ENCODE measurements at places on chromosomes 16 and 17.
A peak's percentile ranks its signal among the peaks of the same experiment; 100 is the strongest.

DNA sequence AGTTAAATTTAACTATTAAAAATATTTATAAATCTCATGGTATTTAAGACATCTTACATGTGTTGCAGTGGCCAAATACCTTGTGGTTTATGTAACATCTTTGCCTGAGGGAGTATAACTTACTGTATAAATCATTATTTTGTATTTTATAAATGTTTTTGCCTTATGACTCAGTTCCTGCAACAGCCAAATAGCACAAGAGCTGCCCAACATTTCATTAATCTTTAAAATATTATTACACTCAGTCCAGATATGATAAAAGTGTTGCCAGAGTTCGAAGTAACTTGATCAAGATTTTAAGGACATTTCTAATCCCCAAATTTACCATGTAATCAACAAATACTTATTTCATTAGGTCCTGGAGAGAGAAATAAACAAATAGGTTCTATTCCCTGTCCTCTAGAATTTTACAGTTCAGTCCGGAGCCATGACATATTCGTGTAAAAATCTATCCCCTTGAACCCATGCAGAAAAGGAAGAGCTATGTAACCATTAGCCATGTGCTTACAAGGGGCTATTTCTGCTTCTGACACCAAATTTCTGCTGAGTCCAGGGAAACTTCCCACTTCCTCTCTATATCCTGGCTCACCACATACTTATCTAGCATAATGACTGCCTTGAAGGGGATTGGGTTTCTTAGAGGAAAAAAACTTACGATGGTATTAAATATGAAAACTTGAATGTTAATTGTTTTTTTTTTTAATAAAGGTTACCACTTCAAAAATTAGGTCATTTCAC, 44.0 kb downstream of the IRX6 start:
- no peak for DNase-seq

- no peak for DNase-seq
These were observed 6.6 kb downstream of the IGF2BP1 start for GRCh38 chr17:49003557-49004511.

- peak; percentile 79 for DNase-seq
These were observed 10.9 kb downstream of the RARA start for GRCh38 chr17:40319651-40320540.

DNA sequence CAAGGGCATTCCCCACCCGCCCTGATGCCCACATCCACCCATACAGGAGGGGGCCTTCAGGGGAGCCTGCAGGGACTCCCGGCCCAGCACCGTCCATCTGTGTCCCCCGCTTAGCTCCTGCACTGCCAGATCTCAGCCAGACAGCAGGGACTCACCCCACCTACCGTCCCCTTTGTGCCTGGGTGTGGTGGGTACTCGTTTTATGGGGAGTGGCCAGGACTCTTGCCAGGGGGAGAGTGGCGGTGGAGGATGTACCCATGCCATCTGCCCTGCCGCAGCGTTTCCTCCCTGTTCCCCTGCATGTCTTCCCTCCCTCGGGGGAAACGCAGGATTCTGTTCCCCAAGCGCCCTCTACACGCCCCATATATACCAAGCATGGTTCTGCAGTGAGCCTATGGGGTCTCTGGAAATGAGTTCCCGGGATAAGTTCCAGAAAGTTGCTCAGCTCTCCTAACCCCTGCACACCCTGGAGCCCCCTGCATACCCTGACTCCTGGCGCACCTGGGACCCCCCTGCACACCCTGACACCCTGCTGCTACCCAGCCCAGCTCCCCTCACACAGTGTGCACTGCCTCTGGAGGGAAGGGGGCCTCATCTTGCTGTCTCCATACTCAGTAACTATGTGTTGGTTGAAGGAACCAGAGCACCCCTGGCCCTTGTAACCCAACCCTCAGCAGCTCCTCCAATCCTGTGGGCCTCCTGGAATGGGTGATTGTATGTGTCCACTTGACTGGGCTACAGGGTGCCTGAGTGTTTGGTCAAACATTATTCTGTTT, 4.2 kb upstream of the MAFG start:
- no peak for DNase-seq

DNA sequence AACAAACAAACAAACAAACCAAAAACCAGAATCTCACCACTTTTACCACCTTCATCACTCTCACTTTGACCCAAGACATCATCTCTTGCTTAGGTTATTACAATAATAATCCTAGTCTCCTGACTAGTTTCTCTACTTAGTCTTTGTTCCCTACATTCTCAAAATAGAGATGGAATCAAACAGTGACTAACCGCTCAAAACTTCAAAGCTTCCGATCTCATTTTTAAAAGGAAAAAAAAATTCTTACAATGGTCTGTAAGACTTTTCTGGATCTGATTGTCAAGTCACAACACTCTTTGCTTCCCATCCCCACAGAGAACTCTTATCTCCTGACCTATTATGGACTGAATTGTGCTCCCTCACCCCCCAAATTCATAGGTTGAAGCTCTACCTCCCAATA, 60.9 kb downstream of the SPAG9 start:
- DNase-seq = no peak

DNA sequence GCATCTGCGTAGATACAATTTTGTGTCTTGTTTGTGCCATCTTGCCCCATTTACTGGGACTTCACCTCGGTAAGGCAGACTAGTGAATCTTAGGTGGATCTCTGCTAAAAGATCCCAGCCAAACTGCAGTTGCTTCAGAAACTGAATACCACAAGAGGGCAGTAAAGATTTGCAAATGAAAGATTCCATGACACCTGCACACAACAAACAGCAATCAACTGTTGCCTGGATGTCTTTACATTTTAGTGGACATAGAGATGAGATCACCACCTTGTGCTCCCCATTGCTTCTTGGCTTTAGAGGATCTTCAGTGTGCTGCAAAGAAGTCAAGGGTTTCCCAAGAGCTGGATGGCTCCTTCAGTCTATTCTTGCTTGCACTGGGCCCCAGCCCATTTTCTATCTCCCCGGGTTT, 119.2 kb upstream of the CACNG5 start:
- DNase-seq = no peak

GRCh38 chr16:77564791-77565390, 130.1 kb upstream of the ADAMTS18 start:
- DNase-seq = no peak

DNA sequence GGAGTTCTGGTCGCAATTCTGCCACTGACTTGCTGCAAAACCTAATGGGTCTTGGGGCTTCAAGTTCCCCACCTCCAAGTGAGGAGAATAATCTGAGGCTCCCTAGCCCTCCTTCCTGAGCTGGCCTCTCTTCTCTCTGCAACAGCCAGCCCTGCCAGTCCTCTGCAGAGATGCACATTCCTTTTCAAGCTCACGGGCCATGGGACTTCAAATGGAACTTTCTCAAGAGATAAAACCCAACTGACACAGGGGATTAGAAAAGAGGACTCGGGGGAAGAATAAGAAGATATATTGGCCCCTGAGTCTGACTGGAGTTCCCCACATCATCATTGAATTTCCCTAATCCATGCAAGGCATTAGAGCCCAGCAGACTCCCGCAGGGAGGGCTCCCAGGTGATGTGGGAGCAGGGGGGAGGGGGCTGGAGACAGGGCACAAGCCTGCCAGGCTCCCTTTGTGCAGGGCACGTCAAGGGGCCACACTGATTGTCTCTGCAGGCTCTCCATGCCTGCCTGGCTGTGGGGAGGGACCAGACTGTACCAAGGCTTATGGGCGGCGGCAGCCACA, 131.0 kb downstream of the CCDC144A start:
- no peak for DNase-seq

- DNase-seq = no peak
These were observed 435.3 kb downstream of the HAPSTR1 start for GRCh38 chr16:9526791-9527190.

- no peak for DNase-seq
These were observed 8.8 kb downstream of the PDK2 start for GRCh38 chr17:50103941-50104340.

- no peak for DNase-seq
These were observed 29.0 kb downstream of the MARCHF10 start for GRCh38 chr17:62778990-62779681.

DNA sequence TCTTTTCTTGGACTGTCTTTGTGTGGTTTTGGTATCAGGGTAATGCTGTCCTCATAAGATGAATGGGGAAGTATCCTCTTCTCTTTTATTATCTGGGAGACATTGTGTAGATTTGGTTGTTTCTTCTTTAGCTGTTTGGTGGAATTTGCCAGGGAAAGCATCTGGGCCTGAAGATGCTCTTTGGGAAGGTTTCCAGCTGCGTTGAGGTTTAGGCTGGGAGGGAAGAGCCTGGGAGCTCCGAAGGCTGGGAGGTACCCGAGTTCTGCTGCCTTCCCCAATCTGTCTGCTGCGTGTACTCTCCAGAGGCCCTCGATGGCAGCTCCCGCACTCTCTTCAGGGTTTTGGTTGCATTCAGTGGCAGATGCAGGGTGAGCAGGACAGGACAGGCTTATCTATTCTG, 25.6 kb upstream of the CRISPLD2 start:
- DNase-seq = no peak

- DNase-seq = peak; percentile 2
These were observed 72.1 kb downstream of the AMFR start for GRCh38 chr16:56353054-56353921.

DNA sequence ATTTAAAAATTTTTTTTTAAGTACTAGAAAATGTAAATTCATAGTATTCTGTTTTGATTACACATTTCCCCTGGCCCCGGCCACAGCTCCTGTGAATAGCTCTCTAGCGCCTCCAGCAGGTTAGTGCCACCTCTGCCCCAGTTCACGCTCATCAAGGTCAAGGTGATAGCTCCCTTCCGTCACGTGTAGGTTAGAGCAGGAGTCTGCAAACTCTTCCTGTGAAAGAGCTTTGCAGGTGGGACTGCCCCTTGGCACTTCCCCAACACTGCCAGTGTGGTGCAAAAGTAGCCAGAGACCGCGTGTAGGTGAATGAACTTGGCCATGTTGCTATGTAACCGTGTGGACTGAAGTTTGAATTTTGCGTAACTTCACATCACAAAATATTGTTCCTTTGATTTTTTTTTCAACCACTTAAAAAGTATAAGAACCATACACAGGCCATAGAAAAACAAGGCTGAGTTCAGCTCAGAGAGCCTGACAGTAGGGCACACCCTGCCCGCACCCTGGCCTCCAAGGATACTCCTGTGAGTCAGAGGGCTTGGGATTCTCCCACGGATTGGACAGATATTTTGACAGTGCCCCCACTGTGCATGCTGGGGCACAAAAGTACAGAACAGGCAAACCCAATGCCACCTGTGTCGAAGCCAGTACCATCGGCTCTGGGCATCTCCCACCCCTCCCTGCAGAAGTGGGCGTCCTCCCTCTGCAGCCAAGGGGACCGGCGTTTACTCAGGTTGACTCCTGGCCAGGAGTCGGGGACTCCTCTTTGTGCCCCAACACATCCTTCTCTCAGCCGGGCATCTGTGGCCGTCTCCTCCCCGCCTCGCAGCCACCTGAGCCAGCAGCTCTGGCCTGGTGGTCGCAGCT, 92.0 kb upstream of the CHMP6 start:
- DNase-seq = peak; percentile 73

- no peak for DNase-seq
These were observed 5.3 kb upstream of the GFAP start for GRCh38 chr17:44920565-44920940.

GRCh38 chr16:71767060-71767900, 41.4 kb downstream of the AP1G1 start:
- no peak for DNase-seq

DNA sequence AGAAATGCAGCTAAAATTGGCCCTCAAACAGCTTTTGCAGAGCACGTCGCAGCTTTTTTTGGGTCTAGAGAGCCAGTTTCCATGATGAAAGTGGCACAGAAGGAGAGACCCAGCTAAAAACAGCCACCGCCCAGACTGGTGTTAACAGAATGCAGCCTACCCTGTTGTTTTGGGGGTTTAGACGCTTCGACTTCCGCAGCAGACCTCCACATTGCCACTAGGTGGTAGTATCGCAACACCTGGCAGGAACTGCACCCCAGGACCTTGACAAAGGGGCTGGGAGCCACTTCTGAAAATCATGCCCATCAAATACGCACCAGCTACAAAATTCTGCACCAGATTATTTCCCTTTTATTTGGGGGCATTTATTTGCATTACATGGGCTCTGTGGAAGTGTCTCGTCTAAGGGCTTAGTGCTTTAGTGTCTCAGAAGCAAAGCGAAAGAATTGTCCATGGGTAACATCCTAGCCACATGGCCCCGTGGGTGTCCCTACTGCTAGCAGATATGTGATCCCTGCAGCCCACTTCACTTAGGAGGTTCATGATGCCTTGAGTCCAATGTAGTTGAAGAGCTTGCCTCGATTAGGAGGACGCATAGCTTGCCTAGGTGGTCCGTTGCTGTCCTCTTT, 167.1 kb downstream of the HAPSTR1 start:
- DNase-seq = no peak

DNA sequence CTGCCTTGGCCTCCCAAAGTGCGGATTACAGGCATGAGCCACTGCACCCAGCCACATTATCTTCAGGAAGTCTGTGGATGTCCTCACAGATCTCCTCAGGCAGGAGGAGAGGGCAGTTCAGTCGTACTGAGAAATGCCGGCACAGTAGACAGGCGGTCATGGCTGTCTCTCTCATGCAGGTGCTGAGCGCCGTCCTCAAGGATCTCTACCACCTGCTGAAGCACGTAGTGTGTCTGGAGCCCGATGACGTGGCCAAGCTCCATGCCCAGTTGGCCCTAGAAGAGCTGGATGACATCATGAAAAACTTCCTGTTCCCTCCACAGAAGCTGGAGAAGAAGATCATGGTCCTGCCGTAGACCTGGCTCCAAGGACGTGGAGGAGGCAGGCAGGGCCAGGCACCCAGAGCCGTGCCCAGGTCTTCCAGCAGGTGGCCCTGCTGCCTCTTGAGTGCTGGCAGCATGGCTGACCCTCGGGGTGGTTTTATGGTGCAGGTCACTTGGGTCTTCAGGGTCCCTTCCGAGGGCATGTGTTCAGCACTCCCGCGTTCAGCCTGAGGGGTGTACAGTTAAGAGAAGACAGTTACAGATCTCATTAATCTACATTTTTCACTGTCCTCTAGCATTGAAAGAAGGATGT, 22.0 kb upstream of the HAS3 start:
- no peak for DNase-seq

- no peak for DNase-seq
These were observed 33.9 kb downstream of the COX4I1 start for GRCh38 chr16:85833219-85833920.

DNA sequence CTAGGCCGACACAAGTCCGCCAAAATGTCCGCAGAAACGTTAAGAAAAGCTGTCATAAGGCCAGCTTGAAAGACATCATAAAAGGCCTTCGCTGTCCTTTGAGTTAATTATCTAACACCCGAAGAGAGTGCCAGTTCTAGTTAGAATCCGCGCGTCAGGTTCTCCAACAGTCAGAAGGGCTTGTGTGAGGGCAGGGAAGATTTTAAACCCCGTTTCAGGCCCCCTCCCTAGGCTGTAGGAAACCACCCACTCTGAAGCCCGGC, 729 bp upstream of the CLTC start:
- DNase-seq = no peak

DNA sequence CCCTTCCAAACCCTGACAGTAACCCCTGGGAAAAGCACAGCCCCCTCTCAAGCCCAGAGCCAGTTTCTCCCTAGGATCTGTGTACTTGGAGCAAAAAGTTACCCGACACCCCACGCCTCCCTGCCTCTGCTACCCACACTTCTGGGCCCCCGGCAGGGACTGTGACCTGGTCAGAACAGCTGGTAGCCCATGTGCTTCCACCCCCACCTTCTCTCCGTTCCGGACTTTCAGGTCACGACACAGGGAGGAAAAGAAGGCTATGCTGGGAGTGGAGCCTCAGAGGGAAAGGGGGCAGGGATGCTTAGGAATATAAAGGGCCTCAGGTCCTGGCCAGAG, 6.4 kb downstream of the PPY start:
- no peak for DNase-seq

- DNase-seq = no peak
These were observed 1.0 kb upstream of the HOXB8 start for GRCh38 chr17:48615963-48616716.

- no peak for DNase-seq
These were observed 33.4 kb downstream of the ZZEF1 start for GRCh38 chr17:4109449-4109848.

Data from activated gamma-delta T cell treated with Interleukin-2 at 50 U/mL for 16 hours (primary cell).